ENCODE measurements at places on chromosomes 7 and 10.
A peak's percentile ranks its signal among the peaks of the same experiment; 100 is the strongest.

- DNase-seq: no peak
These were observed 78.1 kb downstream of the MYOF start for GRCh38 chr10:93404048-93404354.

DNA sequence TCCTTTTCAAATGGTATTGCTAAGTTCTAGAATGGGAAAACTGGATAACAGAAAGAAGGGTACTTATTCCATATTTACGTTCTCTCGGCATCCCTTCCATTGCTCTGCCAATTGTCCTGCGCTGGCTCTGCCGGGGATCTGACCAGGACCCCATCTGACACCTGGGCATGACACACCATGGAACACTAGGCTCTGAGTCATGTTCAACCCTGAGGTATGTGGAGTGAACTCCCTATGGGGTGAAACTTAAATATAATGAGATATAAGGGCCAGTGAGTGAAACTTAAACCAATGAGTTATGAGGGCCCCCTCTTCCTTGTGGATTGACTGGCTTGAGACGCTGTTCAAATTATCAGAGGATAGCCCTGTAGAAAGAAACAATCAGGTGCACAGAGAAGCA is 55.1 kb upstream of the ZEB1 start:
- no peak for DNase-seq

GRCh38 chr10:28403090-28403489 is 100.2 kb upstream of the MPP7 start:
- DNase-seq: peak; percentile 31

DNA sequence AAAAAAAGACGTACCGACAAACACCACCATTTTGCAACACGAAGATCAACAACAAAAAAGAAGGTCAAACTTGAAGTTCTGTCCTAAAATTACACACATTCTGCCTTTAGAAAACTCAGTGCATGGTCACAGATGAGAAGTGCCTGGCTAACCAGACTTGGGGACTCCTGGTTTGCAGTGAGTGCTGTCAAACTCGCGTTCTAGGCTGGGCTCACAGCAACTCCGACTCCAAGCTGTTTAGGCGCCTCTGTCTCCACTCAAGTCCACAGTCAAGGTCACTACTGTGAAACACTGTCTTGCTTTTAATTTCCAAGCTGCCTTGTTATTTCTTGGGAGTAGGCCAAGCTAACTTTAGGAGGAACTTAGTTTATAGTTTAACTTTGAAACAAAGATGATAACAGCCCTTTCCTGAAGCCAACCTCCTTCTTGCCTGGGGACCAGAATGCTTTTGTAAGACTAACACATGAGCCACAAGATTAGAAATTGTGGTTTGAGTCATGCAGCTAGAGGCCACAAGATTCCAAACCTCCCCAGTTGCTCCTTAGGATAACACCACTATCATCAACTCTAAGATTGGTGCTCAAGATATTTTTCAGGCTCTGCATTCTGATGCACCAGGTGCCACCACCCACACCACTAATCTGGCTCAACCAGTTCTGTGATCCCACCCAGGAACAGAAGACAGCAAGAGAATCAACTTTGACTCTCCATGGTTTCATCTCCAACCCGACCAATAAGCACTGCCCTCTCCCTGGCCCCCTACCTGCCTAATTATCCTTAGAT is 1.1 kb upstream of the DNAAF5 start:
- DNase-seq: peak; percentile 8

DNA sequence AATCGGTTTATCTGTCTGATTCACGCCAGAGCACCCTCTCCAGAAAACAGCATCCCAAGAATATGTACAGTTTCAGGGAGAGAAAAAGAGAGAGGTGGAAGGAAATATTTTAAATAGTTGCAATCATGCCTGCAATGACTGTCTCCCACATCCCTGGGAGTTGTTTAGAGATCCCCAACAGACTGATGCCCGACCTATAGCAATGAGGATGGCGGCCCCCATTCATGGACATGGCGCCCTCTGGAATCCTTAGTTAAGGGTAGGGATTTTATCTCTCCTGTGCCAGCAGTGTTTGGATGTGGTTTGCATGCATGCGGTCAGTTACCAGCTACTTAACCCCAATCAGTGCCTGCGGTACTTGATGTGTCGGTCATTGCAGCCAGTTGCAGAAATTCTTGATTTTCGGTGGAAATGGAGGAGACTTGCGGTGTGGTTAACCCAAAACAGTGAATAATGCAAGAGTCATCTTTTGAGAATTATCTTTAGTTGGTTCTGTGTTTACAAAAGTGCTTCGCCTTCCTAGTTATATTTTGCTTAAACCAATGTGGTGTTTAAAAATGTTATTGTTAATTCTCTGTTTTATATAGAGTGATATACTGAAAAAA is 186.0 kb upstream of the TCF7L2 start:
- peak; percentile 58 for DNase-seq

GRCh38 chr7:128878226-128879105 is 15.8 kb downstream of the ATP6V1F start:
- DNase-seq: no peak

GRCh38 chr10:35934642-35934995 is 292.5 kb upstream of the FZD8 start:
- DNase-seq: no peak

GRCh38 chr10:22537810-22538209 is 176.6 kb downstream of the PIP4K2A start:
- no peak for DNase-seq

DNA sequence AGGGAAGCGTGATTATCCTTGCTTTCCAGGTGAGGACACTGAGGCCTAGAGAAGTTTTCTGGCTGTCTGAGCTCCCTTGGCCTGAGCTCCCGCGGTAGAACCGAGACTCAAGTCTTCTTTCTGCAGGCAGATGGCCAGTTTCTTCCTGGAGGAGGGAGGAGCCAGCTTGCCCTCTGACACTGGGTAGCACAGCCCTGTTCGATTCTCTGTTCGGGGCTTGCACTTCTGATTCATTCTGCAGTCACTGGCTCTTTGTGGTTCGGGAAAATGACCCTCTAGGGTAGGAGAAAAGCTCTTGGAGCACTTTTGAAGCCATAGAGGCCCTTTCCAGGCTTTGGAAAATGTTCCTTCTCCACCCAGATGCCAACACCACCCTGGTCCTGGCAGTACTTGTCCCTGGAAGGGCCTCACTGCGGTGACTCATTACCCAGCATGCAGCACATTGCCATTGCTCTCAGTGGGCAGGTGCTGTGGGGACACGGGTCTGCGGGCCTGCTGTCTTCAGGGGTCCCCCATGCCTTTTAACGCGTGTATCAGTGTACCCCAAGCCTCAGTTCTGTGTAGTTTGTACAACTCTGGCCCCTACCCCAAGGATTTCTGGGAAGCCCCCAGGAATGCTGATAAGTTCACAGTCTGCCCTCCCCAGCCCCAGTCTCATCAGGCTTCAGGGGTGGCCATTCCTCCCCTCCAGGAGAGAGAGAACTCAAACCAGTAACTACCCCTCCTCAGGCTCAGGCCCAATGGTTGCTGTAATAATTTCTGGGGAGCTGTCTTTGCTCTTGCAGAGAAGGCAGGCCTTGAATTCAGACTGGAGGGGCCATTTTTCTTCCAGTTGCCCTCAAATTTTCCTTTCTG is 11.9 kb downstream of the CHST3 start:
- peak; percentile 97 for DNase-seq

DNA sequence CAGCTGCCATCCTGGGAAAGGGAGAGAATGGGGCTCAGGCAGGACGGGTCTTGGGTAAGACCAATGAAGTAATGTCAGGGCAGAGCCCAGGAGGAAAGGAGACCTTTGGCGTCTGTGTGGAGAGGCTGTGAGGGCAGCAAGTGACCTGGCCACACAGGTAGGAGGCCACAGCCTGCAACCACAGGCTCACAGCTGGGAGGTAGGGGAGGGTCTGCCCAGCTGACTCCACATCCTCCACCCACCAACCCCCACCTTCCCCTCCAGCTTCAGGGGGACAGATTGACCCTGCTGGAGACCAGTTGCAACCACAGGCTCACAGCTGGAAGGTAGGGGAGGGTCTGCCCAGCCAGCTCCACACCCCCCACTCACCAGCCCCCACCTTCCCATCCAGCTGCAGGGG is 262.2 kb upstream of the TCERG1L start:
- no peak for DNase-seq

- no peak for DNase-seq
These were observed 399.7 kb upstream of the MKI67 start for GRCh38 chr10:128525936-128526335.

DNA sequence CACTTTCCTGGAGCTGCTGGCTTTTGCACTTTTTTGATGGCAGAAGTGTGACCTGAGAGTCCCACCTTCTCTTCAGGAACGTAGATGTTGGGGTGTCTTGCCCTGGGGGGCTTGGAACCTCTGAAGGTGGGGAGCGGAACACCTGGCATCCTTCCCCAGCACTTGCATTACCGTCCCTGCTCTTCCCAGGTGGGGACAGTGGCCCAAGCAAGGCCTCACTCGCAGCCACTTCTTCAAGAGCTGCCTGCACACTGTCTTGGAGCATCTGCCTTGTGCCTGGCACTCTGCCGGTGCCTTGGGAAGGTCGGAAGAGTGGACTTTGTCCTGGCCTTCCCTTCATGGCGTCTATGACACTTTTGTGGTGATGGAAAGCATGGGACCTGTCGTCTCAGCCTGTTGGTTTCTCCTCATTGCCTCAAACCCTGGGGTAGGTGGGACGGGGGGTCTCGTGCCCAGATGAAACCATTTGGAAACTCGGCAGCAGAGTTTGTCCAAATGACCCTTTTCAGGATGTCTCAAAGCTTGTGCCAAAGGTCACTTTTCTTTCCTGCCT is 31.1 kb downstream of the PFKFB3 start:
- no peak for DNase-seq

DNA sequence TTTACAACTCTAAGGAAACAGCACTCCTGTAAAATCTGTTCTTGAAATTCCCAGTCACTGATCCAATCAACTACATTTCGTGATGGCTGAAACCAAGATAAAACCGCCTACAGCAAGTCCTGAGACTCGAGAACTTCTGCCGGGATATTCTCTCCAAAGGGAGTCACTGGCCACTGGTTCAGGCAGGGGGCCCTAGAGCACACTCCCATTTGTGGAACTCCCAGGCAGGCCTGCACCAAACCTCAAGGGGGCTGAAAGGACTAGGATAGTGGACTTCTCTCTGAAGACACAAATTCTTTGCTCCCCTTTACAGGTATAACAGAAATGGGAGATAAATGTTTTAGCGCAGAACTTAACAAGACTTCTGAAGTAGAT is 16.3 kb downstream of the CYTH3 start:
- DNase-seq: no peak

GRCh38 chr7:8131694-8132605 is 130.0 kb downstream of the ICA1 start:
- no peak for DNase-seq

All from stromal cell of bone marrow (primary cell).